ENCODE measurements at places on chromosomes 3 and 15. TPM values are rescaled to one million over a fixed set of nuclear protein-coding genes. Genes with fewer than 3 reads are reported as not detected.

GRCh38 chr15:60593170-60593478 is 114.2 kb upstream of the ICE2 start:
- peak overlapping the region; percentile 94 for H3K27ac ChIP-seq
- no peaks in the 10 kb centered on the region for H3K4me1 ChIP-seq
- DNase-seq, result no peak
- H3K36me3 ChIP-seq, result no peaks in the 10 kb centered on the region
- no peaks in the 10 kb centered on the region for H3K27me3 ChIP-seq
- H3K4me3 ChIP-seq, result peak overlapping the region; percentile 77

- H3K27me3 ChIP-seq, result no peaks in the 10 kb centered on the region
- H3K27ac ChIP-seq, result no peak overlapping the region
- H3K4me3 ChIP-seq, result no peak overlapping the region
- H3K4me1 ChIP-seq, result no peaks in the 10 kb centered on the region
Measured at GRCh38 chr3:70108072-70108471, 108.5 kb downstream of the SAMMSON start.

DNA sequence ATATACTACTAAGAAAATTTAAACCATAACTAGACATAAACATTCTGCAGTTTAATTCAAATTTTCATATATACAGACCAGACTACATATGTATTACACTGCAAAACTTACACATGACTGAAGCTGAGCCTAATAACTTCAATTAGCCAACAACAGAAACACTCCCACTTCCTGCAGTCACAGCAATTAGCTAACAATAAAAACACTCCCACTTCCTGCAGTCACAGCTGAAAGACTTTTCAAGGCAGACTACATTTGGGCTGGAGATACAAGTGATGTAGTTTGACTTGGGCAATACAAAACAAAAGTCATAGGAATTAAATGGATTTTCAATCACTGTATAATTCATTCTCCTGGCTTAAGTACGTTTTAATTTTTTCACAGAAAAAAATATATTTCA is 10.3 kb downstream of the TM2D3 start:
- peak overlapping the region; percentile 35 for H3K27ac ChIP-seq
- H3K27me3 ChIP-seq, result no peaks in the 10 kb centered on the region
- H3K36me3 ChIP-seq, result no peaks in the 10 kb centered on the region

DNA sequence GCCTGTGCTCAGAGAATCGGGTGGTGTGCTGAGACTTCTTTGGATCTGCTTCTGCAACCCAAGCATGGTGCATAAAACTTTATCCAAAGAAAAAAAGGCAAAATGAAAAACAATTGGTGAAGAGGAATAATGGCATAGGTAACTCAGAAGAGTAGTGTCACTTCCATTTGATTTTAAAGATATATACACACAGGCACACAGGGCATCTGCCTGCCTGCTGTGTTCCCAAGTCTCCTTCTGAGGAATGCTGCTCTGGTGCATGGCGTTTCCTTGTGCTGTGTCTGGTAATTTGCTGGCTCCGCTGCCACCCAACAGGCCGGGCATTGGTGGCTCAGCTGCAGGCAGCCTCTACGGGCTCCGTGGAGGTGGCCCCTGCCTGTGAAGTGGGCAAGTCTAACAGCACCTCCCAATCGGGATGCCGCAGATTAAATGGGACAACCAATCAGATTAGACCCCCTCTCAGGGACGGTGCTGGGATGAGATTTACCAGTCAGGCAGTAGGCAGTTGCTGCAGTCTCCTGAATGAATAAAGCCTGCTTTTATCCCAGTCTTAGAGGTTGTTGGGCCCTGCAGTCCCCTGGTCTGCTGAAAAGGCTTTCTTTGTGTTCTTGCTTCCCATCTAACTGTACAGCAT is 253.7 kb upstream of the RASGRP1 start:
- no peak for DNase-seq
- H3K27me3 ChIP-seq, result no peaks in the 10 kb centered on the region
- H3K4me1 ChIP-seq, result no peaks in the 10 kb centered on the region
- H3K4me3 ChIP-seq, result no peak overlapping the region

GRCh38 chr3:37453393-37454389 is 279.3 kb upstream of the LRRFIP2 start:
- H3K27me3 ChIP-seq, result no peaks in the 10 kb centered on the region
- H3K27ac ChIP-seq, result peak overlapping the region; percentile 64
- H3K4me3 ChIP-seq, result peak overlapping the region; percentile 45
- H3K4me1 ChIP-seq, result peaks cover 54% of the 10 kb centered on the region

CCDC33 gene
- total RNA-seq, result 0.40 TPM

VPS18 gene
- 25.9 TPM for total RNA-seq

PP2D1 gene
- total RNA-seq, result not detected

Measured in Peyer's patch (tissue), 4 donors.